NCI-H2171 (cell line): ENCODE measurements at places on chromosomes 16 and 17.

DNA sequence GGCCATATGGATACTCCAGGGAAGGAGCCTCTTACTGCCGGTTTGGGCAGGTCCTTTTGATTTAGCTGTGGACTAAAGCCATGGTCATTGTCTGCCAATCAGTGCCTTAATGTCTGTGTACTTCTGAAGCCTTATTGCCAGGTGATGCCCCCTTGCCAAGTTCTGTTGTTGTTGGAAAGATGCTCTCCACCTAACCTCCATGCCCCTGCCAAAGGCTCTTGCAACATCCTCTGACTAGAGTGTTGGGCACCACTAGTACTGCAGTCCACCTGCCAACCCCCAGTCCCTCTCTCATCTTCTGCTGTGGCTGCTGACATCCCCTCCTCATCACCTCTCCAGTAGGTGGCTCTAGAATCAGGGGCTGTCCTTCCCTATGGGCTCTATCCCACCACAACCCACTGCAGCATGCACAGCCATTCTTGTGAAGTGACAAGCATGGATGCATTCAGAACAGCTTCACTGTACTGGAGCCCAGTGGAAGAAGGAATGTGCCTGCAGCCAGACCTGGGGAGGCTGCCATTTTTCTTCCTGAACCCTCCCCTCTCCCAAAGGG, 375.3 kb upstream of the CDH5 start:
- no peak for DNase-seq

DNA sequence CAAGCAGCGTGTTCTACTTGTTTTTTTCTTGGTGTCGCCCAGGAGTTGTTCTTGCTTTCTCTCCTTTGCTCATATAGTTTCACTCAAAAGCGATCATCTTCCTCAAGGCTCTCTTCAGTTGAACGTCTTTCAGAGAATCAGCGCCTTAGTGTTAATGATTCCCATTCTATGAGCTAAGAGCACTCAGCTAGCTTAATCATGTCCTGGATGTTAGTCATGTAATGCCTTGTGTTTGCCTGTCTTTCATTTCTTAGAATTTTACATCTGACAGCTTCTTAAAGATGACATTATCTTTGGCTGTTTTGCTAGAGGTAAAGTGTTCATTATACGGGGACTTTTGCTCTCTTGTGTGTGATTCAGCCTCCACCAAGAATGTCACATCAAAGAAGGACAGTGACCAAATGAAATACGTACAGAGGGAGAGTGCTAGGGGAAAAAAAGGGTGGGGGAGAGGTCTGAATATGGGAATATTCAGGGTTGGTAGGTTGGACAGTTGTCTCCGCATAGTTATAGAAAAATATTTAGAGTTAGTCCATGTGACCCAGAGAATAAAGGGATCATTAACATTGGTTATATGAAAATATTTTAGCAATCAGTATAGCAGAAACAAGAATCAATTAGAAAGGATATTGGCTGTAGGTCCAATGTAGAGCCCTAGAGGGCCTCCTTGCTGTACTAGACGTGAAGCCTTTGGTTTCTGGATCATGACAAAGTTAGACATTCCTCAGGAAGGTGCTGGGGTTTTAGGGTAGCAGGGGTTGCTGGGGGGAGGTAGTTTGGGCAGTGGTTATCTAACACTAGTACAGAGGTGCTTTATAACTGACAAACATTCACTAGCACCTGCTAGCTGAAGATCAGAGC, 31.9 kb upstream of the ANKFN1 start:
- DNase-seq: no peak

DNA sequence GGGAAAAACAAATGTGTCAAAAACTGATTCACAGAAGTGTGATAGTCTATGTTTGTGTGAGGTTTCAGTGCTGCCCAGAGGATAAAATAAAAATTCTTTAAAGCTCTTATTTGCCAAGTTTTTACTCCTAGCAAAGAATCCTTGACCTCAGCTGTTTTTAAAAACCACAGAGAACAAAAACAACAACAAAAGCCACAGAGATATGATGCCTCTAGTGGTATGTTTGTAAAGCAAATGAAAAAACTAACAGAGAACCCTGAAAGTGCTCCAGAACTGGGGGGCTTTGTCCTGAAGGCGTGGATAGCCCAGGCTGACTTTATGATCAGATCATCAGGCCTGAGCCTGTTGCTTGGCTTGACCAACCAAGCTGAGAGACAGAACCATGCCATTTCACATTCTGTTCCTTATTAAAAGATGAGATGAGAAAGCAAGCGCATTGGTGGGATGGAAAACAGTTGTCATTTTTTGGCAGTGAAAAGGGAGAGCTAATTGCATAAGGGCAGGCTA, 411.0 kb downstream of the CPPED1 start:
- no peak for DNase-seq

DNA sequence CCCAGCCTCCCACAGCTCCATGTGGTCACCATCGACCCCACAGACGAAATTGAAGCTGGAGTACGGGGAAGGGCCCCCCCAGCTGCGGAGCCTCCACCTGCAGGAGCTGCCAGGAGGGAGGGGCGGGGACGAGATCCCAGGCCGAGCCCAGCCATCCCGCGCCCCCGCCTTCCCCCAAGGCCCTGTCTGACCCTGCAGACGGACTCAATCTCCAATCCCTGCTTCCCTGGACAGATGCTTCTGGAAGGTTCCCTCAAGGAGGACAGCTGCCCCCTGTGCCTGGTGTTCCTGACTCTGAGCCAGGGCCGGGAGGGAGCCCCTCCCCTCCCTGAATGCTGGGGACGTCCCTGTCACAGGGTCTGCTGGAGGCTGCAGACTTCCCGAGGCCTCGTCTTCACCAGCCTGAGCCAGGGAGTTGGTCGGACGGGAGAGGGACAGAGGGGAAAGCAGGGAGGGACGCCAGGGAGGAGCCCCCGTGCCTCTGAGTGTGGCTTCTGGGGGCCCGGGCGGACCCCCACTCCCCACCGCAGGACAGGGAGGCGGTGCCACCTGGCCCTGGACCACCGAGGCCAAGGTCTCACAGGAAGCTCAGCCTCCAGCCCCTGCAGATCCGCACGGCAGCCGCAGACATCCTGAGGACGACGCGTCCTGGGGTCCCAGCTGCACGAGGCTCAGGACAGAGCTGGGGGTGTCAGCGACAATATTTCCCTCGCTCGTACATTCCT, 21.3 kb upstream of the C1QTNF8 start:
- DNase-seq: no peak

DNA sequence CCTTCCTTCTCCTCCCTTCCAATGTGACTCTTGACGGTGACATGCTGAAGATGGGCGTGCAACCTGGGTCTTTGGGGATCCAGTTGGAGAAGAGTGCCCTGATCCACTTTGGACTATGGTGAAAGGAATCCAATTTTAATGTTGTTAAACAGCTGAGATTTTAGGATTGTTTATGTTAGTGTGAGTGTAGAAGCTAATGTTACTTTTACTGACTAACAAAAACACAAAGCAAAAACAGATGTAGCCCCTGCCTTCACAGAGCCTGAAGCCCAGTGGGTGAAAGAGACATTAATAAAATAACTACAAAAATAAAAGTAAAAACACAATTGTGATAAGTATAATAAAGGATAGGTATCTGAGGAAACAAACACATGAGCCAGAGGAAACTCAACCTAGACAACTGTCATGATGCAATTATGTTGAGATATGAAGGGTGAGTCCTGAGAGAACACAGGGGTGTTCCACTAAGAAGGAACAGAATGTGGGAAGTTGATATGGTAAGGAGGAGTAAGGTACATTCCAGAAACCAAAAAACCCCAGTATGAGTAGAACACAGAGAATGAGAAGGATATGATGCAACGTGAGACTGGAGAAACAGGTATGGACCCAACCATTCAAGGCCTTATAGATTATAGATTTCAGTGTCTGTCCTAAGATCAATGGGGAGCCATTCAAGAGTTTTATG, 115.1 kb upstream of the PMFBP1 start:
- DNase-seq: no peak

- DNase-seq: no peak
These were observed at the start of gene TEKT3 for GRCh38 chr17:15341385-15341849. TSS of gene TEKT3 (minus strand) at chr17:15341597. CDS start at chr17:15331585, 10,012 bp downstream.

GRCh38 chr17:48571024-48571818, 6.9 kb downstream of the HOXB4 start:
- DNase-seq: no peak

DNA sequence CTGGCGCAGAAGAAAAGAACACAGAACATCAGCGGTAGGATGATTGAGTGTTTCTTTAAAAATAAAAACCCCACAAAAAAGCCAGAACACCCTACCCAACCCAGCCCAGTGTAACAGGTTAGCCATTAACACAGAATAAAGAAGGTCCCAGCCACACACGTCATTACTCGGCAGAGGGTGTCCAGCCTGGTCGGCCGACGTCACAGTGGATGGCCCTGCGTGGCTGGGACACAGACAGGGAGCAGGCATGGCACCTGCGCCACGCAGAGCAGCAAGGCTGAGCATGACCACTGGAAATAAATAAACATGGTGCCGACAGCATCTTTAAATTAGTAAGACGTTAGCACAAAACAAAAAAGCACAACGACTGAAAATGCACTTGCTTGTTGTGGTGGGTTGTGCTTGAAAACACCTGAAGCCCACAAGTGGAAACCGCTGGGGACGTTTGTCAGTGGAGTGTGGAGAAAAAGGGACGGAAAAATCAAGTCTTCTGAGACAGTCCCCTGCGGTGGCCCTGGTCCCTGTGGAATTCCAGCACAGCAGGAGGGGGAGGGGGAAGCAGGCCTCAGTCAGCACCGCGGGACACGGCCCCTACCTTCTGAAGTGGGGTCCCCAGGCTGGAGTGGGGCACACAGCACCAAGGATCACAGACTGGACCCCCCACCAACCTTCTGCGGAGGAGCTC, 39.2 kb downstream of the SLC7A5 start:
- DNase-seq: no peak

- peak; percentile 32 for DNase-seq
These were observed 105.8 kb downstream of the NOG start for GRCh38 chr17:56699186-56699894.

- DNase-seq: peak; percentile 29
These were observed 49.4 kb downstream of the MYH10 start for GRCh38 chr17:8580952-8581658.

- DNase-seq: peak; percentile 73
These were observed 354 bp upstream of the ESRP2 start for GRCh38 chr16:68236137-68236825.

DNA sequence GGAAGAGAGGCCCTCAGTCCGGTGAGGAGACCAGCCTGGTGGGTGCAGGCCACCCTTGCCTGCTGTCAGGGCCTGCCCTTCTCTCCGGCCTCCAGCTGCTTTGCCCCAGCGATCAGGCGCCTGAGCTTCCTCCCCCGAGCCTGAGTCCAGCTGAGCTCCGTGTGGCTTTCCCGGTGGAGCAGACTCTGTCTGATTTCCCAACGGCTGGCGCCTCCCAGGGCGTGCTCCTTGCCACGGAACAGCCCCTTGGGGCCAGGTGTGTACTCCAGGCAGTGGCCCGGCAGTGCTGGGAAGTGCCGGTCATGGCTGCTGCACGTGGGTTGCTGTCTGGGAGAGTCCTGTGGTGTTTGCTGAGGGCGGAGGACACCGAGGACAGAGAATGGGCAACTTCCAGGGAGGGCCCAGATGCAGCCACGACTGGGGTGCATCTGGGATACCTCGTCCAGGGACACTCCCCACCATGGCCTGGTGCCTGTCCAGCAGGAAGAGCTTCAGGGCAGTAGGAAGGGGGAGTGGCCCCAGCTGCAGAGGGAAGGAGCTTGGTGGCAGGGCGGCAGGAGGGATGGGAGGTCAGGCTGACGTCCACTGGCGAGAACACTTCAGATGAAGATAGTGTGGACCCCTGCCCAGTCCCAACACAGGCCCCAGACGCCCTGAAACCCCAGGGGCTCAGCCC, 22.5 kb downstream of the METRNL start:
- no peak for DNase-seq

- DNase-seq: no peak
These were observed 16.2 kb downstream of the GSE1 start for GRCh38 chr16:85629326-85629725.
